ENCODE measurements at places on chromosomes 16 and 17. TPM values are rescaled to one million over a fixed set of nuclear protein-coding genes. Genes with fewer than 3 reads are reported as not detected.

DNA sequence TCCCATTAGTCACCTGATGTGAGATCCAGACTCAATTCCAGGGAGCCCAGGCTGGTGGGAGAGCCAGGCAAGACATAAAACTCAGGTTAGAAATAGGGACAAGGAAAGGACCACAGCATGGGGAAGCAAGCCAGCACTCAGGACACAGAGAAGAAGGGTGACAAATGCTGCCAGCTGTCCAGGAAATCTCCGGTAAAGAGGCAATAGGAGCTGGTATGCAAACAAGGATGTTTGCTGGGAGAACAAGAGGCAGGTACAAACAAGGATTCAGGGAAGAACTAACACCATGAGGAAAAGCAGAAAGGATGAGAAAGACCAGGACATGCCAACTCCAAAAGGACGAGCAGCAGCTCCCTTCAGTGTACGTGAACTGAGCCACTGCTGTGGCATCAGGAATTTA is 10.2 kb upstream of the TXNDC11 start:
- DNase-seq, result no peak

DNA sequence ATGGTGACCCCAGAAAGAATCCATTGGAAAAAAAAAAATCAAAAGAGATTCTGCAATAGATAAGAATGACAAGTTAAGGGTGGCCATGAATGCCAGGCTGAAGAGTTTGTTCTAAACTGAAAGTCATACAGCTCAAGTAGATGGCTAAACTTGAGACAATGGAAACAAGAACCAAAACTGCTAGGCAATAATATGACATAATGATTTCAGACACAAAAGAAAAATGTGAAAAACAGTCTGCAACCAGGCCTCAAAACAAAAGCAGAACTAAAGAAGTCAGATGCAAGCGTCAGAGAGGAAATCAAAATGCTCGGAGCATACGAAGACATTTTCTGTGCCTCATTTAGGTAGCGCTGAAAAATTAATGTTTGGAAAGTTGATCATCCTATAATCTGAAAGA is 54.4 kb upstream of the YPEL2 start:
- DNase-seq, result no peak

- peak; percentile 29 for DNase-seq
Measured at GRCh38 chr16:66272461-66272860, 94.0 kb upstream of the CDH5 start.

DNA sequence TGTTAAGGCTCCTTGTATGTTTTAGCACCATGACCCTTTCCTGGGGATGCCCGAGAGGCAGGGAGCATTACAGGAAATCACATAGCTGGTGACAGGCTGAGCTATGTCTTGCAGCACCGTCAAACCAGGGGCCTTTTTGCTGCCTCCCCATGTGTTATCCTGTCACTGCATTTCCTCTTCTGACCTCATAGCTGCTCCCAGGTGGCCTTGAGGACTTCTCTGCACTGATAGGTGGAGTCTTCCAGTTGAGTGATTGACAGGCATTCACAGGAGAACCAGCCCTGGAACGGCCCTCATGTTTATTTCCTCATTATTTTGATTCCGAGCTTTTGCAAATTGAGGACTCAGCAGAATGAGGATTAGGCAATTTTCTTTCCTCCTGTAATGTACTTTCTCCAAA is 349.6 kb downstream of the HAPSTR1 start:
- DNase-seq, result no peak

- DNase-seq, result no peak
Measured at GRCh38 chr17:31495022-31495885, 103.8 kb downstream of the RAB11FIP4 start.

GRCh38 chr16:71515026-71515425 is 11.2 kb upstream of the CHST4 start:
- no peak for DNase-seq

DNA sequence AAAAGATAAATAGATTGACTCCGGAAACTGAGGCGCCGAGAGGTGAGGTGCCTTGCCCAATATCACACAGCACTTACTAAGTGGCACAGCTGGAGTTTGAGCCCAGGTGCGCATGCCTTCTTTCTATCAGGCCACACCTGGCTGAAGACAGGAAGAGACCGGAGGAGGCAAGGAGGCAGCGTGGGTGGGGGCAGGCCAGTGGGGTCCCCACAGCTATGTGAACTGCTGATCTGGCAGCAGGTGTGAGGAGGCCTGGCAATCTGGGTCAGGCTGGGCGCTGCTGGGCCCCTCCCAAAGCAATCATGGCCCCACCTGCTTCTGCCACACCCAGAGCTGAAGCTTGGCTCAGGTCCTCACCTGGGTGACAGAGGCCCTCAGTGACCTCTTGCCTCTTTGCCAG is 1.9 kb upstream of the GDPD3 start:
- peak; percentile 59 for DNase-seq

DNA sequence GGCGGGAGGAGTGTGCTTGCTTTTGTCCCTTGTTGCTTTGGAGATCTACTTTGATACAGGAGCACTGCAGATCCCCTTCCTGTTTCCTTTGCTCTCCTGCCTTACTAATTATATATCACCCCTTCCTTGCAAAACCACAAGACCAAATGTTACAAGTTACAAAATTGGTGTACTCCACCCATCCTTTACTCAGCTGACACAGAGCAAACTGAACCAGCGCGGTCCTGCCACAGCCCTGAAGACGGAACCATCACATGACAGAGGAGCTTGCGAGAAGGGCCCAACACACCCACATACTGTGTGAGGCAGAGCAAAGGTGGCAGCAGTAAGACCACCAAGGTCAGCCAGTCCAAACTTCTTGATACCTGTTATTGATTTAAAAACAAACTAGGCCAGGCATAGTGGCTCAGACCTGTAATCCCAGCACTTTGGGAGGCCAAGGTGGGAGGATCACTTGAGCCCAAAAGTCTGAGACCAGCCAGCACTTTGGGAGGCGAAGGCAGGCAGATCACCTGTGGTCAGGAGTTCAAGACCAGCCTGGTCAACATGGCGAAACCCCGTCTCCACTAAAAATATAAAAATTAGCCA is 33.2 kb downstream of the CYTH1 start:
- DNase-seq, result peak; percentile 79

DNA sequence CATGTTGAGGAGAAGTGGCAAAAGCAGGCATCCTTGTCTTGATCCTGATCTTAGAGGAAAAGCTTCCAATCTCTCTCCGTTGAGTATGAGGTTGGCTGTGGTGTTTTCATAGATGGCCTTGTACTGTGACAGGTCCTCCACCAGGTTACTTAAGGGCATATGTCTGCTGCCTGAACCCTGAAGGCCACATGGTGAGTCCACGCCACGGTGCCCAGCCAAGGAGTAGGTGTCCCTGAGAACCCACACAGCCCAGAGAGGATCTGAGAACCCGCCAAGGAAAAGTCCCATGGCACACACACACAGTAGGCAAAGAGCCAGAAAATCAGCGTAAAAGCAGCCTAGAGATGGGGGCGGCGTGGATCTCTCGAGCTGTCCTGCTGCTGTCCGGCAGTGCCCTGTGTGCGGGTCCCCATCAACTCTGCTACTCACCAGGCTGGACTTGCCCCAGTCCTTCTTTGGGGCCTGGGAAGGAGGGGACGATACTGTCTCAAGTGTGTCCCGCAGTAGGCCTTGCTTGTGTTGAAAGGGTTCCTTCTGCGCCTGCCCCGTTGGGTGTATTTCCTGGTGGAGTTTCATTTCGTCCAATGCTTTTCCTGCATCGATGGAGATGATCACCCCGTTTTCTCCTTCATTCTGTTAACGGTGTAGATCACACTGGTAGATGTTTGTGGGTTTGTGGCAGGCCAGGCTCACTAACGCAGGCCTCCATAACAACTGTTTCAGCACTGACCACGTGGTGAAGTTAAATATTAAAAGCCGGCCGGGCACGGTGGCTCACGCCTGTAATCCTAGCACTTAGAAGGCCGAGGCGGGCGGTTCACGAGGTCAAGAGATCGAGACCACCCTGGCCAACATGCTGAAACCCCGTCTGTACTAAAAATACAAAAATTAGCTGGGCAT is 90.8 kb upstream of the DNAH17 start:
- no peak for DNase-seq

GRCh38 chr16:10205688-10206087 is 23.5 kb upstream of the GRIN2A start:
- DNase-seq, result no peak

Gene KRT27
- 2.0 TPM for total RNA-seq

Gene ZG16
- not detected for total RNA-seq

Data from ureter (tissue), 1 donor.